Memory B cell (primary cell): ENCODE measurements at places on chromosomes 11 and 22.

GRCh38 chr11:120079750-120080610 lies 57.9 kb downstream of the TRIM29 start:
- peaks cover 3% of the 10 kb centered on the region for H3K4me1 ChIP-seq
- DNase-seq = peak; percentile 29
- peaks cover 12% of the 10 kb centered on the region for H3K27me3 ChIP-seq
- H3K4me3 ChIP-seq = no peak overlapping the region

DNA sequence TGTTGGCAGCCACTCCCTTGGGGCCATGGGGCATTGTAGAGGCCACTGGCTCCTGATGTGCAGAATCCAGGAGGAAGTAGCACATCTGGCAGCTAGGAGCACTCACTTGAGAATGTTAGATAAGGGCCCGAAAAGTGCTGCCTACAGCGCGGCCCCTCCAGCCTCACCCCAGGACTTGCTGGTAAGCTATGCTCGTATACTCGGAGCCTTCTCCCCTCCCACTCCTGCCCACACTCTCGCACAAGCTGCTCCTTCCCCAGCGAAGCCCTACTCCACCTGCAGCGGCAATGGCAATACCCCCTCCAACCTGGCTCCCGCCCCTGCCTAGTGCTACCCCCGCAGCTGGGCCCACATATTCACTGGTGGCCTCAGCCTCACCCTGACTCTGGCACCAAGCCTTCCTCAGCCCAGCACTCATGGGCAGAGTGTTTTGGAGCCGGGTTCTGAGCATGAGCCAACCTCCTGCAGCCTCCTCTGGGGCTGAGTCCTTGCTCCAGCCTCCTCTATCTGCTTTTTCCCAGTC lies 47.7 kb downstream of the PDE2A start:
- H3K36me3 ChIP-seq = no peaks in the 10 kb centered on the region
- H3K27ac ChIP-seq = no peak overlapping the region
- DNase-seq = no peak
- H3K4me3 ChIP-seq = no peak overlapping the region

DNA sequence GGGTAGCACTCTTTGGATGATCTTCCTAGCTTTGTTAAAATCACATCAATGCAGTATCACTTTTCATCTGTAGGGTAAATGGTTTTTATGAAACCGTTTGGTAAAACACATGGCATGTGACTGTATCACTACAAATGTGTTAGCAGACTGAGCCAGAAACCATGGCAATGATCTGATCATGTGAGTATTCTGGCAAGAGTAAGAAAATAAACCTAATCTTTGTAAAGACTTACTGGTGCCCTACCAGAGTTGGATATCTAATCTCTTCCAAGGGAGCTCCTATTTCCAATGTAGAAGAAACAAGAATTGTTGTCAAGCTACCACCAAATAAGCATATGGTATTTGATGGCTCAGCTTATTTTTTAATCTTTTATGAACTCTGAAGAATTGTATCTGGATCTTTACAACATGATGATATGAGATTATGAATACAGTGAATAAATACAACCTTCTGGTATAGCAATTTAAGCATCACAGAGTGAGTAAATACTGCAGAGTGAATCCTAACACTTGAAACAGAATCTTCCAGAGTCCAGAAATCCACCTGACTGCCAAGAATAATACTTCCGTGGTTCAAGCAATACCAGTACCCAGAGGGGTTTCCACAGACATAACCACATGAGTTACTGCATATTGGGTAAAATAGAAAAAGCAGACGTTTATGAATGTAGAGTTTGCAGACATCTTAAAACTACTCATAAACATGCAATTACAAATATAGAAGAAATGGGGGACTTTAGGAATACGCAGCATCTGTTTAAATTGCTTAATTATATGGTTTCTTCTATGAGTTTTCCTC lies 238.8 kb downstream of the TTC28 start:
- H3K27me3 ChIP-seq = peaks cover 9% of the 10 kb centered on the region
- peaks cover 4% of the 10 kb centered on the region for H3K4me1 ChIP-seq
- no peaks in the 10 kb centered on the region for H3K36me3 ChIP-seq
- no peak overlapping the region for H3K4me3 ChIP-seq

- H3K4me3 ChIP-seq = no peak overlapping the region
- no peak for DNase-seq
- H3K36me3 ChIP-seq = no peaks in the 10 kb centered on the region
- no peak overlapping the region for H3K27ac ChIP-seq
- peaks cover 29% of the 10 kb centered on the region for H3K27me3 ChIP-seq
These were observed 39.8 kb downstream of the KREMEN1 start for GRCh38 chr22:29112681-29113080.

DNA sequence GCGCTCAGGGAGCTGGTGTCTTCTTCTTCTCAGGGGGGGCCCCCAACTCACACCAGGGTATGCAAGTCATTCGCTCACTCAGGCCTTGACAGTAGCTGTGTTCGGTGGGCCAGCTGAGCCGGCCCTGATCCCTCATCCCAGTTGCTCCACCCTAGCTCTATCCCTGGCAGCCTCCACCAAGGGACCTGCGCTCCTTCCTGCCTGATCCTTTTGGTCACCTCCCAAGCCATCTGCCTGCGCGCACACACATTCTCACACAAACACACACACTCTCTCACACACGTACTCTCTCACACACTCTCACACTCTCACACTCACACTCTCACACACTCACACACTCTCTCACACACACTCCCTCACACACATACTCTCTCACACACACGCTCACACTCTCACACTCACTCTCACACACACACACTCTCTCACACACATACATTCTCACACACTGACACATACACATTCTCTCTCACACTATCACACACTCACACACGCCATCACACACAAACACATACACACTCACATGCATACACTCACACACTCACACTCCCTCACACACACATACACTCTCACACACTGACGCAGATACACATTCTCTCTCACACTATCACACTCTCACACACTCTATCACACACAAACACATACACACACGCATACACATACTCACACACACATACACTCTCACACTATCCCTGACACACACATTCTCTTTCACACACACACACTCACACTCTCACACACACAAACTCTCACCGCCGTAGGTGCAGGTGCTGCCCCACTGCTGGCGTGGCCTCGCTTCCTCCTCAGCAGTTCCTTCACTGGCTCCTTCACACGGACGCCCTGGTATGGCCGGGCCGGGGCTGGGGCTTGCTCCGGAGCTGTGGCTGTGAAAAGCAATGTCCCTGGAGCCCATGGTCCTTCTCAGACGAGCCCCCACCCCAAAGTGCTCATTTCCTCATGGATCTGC lies 20.8 kb downstream of the POU2AF1 start:
- H3K4me1 ChIP-seq = peaks cover 39% of the 10 kb centered on the region
- H3K36me3 ChIP-seq = peaks cover 38% of the 10 kb centered on the region
- no peak overlapping the region for H3K27ac ChIP-seq

DNA sequence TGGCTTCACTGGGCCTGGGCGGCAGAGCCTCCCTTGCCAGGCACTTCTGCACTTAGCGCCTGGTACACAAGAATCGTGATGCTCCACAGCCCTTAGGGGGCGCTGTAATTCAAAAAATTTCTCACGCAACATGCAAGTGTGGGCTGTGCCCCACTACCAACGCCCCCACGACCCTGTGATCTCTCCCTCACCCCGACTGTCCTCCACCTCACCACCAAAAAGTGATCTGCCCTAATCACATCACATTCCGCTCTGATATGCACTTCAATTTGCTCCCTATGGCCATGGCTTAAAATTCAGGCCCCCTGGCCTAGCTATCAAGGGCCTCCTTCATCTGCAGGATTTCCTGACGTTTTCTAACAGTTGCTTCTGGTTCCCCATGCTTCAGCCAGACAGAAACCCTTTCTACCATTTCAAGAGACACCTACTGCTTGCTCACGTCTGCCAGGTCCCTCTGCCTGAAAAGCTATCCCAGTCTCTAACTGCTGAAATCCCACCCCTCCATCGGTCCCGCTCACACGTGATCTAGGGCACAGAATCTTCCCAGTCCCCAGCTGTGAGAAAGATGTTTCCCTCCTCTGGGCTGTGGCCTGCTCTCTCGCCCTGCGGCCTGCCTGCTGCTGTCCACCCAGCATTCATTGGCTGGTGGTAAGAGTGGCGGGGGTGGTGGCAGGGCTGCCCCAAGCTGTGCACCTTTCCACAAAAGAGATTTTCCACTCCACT lies 27.9 kb upstream of the LRRC32 start:
- H3K36me3 ChIP-seq = no peaks in the 10 kb centered on the region
- H3K4me3 ChIP-seq = no peak overlapping the region
- no peak for DNase-seq
- no peak overlapping the region for H3K27ac ChIP-seq

- no peaks in the 10 kb centered on the region for H3K4me1 ChIP-seq
- H3K27ac ChIP-seq = no peak overlapping the region
- DNase-seq = peak; percentile 2
- H3K27me3 ChIP-seq = peaks cover 8% of the 10 kb centered on the region
- no peaks in the 10 kb centered on the region for H3K36me3 ChIP-seq
These were observed 872.0 kb downstream of the BRD1 start for GRCh38 chr22:48955351-48956311.

GRCh38 chr11:74232311-74232950 lies 61.3 kb downstream of the PPME1 start:
- DNase-seq = no peak
- peaks cover 6% of the 10 kb centered on the region for H3K36me3 ChIP-seq
- no peak overlapping the region for H3K27ac ChIP-seq
- no peaks in the 10 kb centered on the region for H3K27me3 ChIP-seq
- no peaks in the 10 kb centered on the region for H3K4me1 ChIP-seq

DNA sequence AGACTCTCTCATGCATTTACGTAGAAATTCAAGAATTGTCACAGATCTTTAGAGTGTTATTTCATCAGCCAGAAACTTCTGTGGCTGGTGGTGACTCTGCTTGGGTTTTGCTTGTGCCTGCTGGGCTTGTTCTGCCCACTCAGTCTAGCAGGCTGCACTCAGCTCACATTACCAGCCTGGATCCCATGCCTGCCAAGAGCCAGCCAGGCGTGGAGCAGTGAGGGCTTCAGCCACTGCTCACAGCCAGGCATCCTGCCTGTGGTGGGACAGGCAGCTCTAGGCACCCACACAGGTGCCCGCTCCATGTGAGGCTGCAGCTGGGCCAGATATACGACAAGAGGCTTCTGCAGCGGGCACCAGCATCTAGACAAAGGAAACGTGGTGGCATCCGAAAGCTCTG lies 1213.3 kb upstream of the RAG2 start:
- no peaks in the 10 kb centered on the region for H3K27me3 ChIP-seq
- no peak for DNase-seq
- H3K4me1 ChIP-seq = no peaks in the 10 kb centered on the region
- no peak overlapping the region for H3K4me3 ChIP-seq
- H3K36me3 ChIP-seq = no peaks in the 10 kb centered on the region

GRCh38 chr11:130037881-130038585 lies 31.7 kb upstream of the APLP2 start:
- no peak for DNase-seq
- no peak overlapping the region for H3K27ac ChIP-seq
- H3K36me3 ChIP-seq = no peaks in the 10 kb centered on the region
- H3K27me3 ChIP-seq = peaks cover 16% of the 10 kb centered on the region
- H3K4me3 ChIP-seq = no peak overlapping the region

- H3K36me3 ChIP-seq = no peaks in the 10 kb centered on the region
- H3K27ac ChIP-seq = no peak overlapping the region
- peaks cover 7% of the 10 kb centered on the region for H3K27me3 ChIP-seq
- no peaks in the 10 kb centered on the region for H3K4me1 ChIP-seq
These were observed 562.5 kb downstream of the MN1 start for GRCh38 chr22:27238935-27239510.

GRCh38 chr11:111672949-111673348 lies 70.7 kb downstream of the SIK2 start:
- H3K36me3 ChIP-seq = peaks cover 25% of the 10 kb centered on the region

DNA sequence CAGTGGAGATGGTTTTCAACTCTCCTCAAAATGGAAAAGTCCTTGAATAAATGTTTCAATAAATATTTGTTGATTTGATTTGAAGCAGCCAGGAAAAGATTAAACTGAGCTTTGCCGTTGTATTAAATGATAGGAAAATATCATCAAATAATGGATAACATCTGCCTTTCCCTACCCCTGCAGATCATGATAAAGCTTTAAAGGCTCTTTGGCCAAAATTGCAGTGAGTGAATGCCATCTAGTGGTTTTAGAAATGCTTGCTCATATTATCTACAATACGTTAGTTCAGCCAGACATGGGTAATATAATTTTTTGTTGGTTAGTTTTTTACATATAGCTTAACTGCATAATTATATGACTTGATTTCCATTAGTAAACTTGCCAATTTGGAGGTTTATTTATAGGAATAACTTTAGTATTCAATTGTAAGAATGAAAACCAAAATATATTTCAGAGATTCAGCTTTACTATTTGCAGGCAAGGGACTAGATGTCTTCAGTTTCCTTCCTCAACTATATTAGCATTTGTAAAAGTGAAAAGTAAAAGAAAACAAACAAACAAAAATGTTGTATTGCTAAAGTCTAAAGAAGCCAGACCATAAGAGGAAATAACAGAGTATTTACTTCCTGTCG lies 159.2 kb downstream of the MSANTD4 start:
- H3K27me3 ChIP-seq = peaks cover 3% of the 10 kb centered on the region
- peak; percentile 15 for DNase-seq
- no peak overlapping the region for H3K27ac ChIP-seq
- H3K4me3 ChIP-seq = no peak overlapping the region

- H3K4me1 ChIP-seq = peaks cover 7% of the 10 kb centered on the region
- H3K27ac ChIP-seq = peak overlapping the region; percentile 17
- no peak overlapping the region for H3K4me3 ChIP-seq
- DNase-seq = no peak
- H3K36me3 ChIP-seq = peaks cover 2% of the 10 kb centered on the region
- H3K27me3 ChIP-seq = peaks cover 6% of the 10 kb centered on the region
These were observed 12.9 kb upstream of the TMPRSS13 start for GRCh38 chr11:117941976-117942654.

DNA sequence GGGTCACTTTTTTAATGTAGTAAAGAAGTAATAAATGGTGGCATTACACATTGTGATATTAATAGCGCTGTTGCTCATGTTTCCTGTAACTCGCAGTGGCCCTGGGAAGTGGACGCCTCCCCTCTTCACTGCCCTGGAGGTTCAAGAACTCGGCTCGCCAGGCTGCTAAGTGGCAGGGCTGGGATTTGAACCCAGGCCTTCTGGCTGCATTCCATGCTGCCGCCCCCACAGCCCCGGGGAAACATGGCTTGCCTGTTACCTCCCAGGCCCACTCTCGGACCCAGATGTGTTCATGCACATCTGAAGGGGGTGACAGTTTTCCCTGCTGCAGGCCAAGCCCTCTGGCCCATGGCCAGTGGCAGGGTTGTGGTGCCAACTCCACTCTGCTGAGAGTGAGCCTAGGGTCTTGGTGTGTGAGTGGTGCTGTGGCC lies 25.0 kb upstream of the MGAT3 start:
- H3K27ac ChIP-seq = no peak overlapping the region
- H3K36me3 ChIP-seq = peaks cover 12% of the 10 kb centered on the region
- no peaks in the 10 kb centered on the region for H3K4me1 ChIP-seq
- H3K4me3 ChIP-seq = no peak overlapping the region
- DNase-seq = no peak

DNA sequence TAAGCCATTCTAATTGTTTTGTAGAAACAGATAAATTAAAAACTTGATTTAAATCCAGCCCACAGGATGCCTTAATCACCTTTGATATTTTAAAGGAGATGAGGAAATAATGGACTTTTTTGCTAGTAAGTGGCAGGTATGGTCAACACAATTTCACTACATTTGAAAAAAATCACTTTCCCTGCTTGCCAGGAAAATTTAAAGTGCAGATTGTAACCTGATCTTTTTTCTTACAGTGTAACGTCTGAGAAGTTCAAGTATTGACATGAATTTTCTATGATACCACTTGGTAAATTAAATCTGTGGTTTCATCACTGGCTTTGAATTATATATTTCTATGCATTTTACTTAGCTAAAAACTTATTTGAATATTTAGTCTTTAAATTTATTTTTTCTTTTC lies 65.3 kb downstream of the ARHGEF12 start:
- peaks cover 7% of the 10 kb centered on the region for H3K4me1 ChIP-seq
- H3K36me3 ChIP-seq = no peaks in the 10 kb centered on the region
- H3K27ac ChIP-seq = no peak overlapping the region
- DNase-seq = no peak
